ENCODE measurements at places on chromosomes 6 and 20. TPM values are rescaled to one million over a fixed set of nuclear protein-coding genes. Genes with fewer than 3 reads are reported as not detected.

DNA sequence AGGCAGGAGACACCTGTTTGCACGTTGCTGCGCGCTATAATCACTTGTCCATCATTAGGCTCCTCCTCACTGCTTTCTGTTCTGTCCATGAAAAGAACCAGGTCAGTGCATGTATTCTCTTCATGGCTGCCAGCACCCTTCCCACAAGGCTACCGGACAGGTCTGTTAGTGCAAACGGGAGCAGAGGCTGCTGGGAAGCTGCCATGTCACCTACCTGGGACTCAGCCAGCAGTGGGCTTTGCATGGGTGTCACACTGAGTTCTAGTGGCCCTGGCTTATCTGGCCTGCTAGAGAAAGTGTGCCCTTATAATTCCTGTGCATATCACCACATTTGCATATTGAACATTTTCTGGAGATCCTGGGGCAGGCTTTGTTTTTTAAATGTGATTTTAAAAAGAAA is 24.8 kb downstream of the LYRM2 start:
- no peak for DNase-seq
- no peak overlapping the region for H3K27ac ChIP-seq
- H3K4me1 ChIP-seq = no peaks in the 10 kb centered on the region
- no peak overlapping the region for H3K4me3 ChIP-seq

DNA sequence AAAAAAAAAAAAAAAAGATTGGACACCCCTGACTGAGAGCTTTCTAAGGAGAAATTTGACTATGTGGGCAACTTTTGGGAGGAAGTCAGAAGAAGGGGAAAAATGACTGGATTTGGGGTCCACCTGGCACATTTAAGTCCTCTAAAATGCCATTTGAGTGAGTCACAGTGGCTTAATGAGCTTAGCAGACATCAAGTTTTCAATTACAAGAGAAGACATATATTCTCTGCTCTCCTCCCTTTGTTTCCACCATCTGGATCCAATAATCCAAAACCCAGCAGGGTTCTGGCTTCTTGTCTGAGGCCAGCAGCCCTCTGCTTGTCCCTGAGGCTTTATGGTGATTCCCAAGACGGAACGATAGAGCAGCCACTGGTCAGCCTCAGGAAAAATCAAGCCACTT is 6.9 kb downstream of the PI3 start:
- no peaks in the 10 kb centered on the region for H3K27me3 ChIP-seq
- no peak overlapping the region for H3K27ac ChIP-seq
- no peaks in the 10 kb centered on the region for H3K4me1 ChIP-seq

DNA sequence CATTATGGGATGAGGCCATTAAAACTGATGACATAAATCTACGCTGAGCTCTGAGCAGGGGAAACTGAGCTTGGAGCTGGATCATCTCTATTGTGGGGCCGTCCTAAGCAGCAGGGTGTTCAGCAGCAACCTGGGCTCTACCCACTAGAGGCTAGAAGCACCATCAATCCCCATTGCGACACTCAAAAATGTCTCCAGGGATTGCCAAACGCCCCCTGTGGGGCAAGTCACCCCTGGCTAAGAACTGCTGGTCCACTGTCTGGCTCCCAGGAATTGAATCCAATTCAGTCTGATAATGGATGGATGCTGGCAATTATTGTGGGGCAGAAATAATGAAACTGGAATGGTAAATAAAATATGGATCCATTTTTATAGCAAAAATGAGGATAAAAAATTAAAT is 38.2 kb downstream of the PMEPA1 start:
- H3K27ac ChIP-seq = no peak overlapping the region
- peaks cover 19% of the 10 kb centered on the region for H3K4me1 ChIP-seq
- no peaks in the 10 kb centered on the region for H3K27me3 ChIP-seq
- no peak overlapping the region for H3K4me3 ChIP-seq
- peak; percentile 32 for DNase-seq

DNA sequence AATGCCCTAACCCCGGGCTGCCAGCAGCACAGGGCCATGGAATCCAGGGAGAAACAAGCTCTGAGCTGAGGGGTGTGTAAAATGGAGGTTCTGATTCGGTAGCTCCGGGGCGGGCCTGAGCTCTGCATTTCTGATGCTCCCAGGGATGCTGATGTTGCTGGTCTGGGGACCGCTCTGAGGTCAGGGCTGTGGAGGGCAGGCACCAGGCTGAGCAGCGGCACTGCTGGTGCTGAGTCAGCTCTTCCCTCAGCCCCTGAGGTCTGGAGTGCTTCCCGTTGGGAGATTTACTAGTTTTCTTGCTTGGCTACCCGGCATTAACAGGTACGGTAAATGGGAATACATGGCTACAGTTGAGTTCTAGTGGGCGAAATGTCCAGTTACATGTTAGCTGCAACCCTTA is 18.6 kb upstream of the CST3 start:
- H3K36me3 ChIP-seq = no peaks in the 10 kb centered on the region
- peaks cover 19% of the 10 kb centered on the region for H3K4me1 ChIP-seq
- peak overlapping the region; percentile 28 for H3K27ac ChIP-seq
- H3K27me3 ChIP-seq = no peaks in the 10 kb centered on the region
- no peak overlapping the region for H3K4me3 ChIP-seq

DNA sequence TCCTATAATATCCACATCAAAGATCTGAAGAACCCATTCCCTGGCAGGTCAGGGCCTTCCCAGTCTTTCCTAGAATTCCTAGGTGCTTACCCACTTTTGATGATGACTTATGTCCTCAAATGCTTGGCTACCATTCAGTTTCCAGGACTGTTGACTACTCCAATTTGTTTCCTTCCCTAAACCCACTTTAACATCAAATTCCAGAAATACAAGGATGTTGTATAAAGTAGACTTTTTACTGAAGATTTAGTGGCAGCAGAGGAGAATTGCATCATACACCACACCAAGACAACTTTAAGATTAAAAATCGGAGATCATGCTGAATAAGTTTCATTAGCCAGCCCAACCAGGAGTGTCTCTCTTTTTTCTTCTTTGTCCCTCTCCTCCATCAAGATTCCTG is 203.3 kb upstream of the LAMP5 start:
- H3K27me3 ChIP-seq = no peaks in the 10 kb centered on the region
- H3K27ac ChIP-seq = no peak overlapping the region
- H3K4me1 ChIP-seq = no peaks in the 10 kb centered on the region
- no peaks in the 10 kb centered on the region for H3K36me3 ChIP-seq
- H3K4me3 ChIP-seq = no peak overlapping the region

DNA sequence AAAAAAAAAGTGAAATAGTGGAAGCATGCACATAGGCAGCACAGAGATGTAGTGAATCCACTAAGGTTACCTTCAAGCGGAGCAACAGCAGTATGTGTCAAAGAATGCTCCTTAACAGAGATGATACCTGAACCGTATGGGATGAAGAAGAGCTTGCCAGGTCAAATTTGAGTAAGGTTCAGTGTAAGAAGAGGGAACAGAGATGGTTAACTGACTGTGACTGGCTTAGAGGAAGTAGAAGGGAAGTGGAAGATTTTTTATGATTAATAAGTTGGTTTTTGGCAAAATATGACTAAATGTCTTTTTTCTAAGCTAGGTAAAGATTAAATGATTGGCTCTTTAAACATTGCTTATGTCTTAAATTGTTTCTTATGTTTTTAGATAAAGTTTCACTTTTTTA is 52.6 kb upstream of the C20orf144 start:
- no peak overlapping the region for H3K27ac ChIP-seq
- H3K4me1 ChIP-seq = no peaks in the 10 kb centered on the region
- H3K27me3 ChIP-seq = no peaks in the 10 kb centered on the region
- H3K36me3 ChIP-seq = peaks cover 51% of the 10 kb centered on the region
- H3K4me3 ChIP-seq = no peak overlapping the region

- DNase-seq = no peak
- no peak overlapping the region for H3K4me3 ChIP-seq
- peaks cover 13% of the 10 kb centered on the region for H3K4me1 ChIP-seq
- no peaks in the 10 kb centered on the region for H3K36me3 ChIP-seq
- no peak overlapping the region for H3K27ac ChIP-seq
- no peaks in the 10 kb centered on the region for H3K27me3 ChIP-seq
Observed at GRCh38 chr20:5524896-5525295, 208.1 kb upstream of the PROKR2 start.

DNA sequence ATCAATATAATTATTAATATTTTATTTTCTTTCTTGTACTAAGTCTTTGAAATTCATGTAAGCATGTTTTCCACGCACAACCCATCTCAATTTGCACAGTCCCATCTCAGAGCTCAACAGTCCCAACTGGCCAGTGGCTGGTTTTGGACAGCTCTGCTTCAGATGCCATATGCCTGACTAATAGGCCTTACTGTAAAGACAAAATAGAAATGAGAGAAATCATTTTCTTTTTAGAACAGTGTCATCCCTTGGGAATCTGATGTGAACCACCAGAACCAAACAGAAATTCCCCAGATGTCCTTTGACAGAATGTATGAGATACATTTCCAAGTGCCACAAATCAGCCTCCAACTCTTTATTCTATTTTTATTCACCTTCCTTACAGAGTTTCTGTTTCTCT is 338.9 kb downstream of the ESR1 start:
- no peaks in the 10 kb centered on the region for H3K27me3 ChIP-seq
- no peak overlapping the region for H3K4me3 ChIP-seq
- DNase-seq = no peak
- no peaks in the 10 kb centered on the region for H3K4me1 ChIP-seq
- peaks cover 76% of the 10 kb centered on the region for H3K36me3 ChIP-seq

GRCh38 chr20:3797226-3797545 is 1.1 kb downstream of the CDC25B start:
- H3K4me1 ChIP-seq = peaks cover 72% of the 10 kb centered on the region
- peak overlapping the region; percentile 81 for H3K4me3 ChIP-seq
- H3K36me3 ChIP-seq = peaks cover 26% of the 10 kb centered on the region
- DNase-seq = no peak

DNA sequence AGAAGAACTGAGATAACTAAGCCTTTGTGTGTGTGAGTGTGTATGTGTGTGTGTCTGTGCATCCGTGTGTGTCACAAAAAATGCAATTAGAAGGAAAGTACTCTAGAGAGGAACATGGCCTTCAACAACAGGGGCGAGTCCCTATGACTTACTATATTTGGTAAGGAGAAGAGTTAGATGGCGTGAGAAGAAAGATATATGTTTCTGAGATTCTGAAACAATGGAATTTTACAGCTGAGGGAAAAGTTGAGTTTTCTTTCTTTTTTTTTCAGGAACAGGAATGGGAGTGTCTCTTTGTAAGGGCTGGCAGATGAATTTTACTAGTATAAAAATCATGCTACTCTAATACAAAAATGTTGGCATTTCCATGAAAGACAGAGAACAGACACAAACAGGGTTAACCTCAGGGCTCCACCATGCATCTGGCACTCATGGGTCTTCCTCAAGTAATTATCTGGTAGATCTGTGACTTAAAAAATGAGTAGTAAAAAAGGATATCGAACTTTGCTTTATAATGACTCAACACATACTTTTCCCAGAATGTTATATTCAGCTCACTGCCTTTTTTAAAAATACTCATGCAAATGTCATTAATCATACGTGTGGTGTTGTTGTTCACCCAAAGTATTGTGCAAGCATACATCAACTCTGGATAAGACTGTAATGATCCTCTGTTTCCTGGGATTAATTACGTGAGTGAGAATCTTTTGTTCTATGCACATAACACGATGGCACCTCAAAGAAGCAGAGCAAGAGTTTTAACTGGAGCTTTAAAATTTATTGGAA is 12.8 kb upstream of the SASH1 start:
- DNase-seq = no peak
- no peak overlapping the region for H3K4me3 ChIP-seq
- H3K4me1 ChIP-seq = peaks cover 9% of the 10 kb centered on the region
- H3K36me3 ChIP-seq = no peaks in the 10 kb centered on the region
- H3K27ac ChIP-seq = no peak overlapping the region
- H3K27me3 ChIP-seq = no peaks in the 10 kb centered on the region

DNA sequence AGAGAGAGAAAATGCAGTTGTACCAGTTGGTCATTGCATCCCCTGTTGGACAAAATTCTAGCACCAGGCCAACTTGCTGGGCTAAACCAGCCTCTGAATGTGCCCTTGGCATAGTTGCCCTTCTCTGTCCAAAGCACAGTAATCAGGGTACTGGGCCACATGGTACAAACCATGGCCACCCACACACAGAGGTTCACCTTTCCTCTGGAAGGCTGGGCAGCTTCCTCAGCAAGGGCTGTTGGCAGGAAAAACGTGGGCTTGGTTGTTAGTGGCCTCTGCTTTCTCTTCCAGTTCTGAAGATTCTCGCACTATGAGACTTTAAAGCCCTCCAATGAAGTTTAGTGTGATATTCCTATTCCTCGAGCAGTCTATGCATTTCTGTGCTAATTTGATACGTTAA is 706 bp downstream of the DDO start:
- peaks cover 10% of the 10 kb centered on the region for H3K4me1 ChIP-seq
- H3K27ac ChIP-seq = peak overlapping the region; percentile 65
- peak overlapping the region; percentile 49 for H3K4me3 ChIP-seq
- no peaks in the 10 kb centered on the region for H3K36me3 ChIP-seq
- no peak for DNase-seq

- DNase-seq = no peak
- no peak overlapping the region for H3K27ac ChIP-seq
- H3K4me1 ChIP-seq = no peaks in the 10 kb centered on the region
- H3K4me3 ChIP-seq = no peak overlapping the region
Observed at GRCh38 chr20:47070176-47070575, 175.5 kb downstream of the EYA2 start.

- no peaks in the 10 kb centered on the region for H3K4me1 ChIP-seq
- no peak overlapping the region for H3K27ac ChIP-seq
- no peak for DNase-seq
Observed at GRCh38 chr6:12804952-12805645, 88.5 kb downstream of the PHACTR1 start.

DNA sequence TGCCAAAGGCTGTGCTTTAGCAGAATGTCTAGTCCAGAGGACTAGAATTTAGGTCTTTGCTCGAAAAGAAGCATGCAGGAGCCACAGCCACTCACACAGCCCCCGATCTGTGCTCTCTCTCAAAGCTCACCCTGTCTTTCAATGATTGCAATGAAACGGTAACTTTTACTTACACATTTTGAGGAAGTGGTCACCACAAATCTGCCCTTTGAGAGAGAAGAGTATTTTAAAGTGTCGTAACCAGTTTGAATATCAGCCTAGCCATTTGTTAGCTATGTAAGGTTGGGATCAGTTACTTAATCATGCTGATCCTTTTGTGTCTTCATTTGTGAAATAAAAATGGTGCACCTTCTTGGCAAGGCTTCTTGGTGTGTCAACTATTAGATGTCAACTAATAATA is 209.0 kb downstream of the TFAP2A start:
- no peak for DNase-seq
- no peaks in the 10 kb centered on the region for H3K4me1 ChIP-seq
- H3K4me3 ChIP-seq = no peak overlapping the region

GRCh38 chr20:297098-297924 is at the start of gene ZCCHC3:
Gene ZCCHC3 (plus strand): TSS chr20:297570. CDS start chr20:297587, 17 bp downstream.
- peak within 1 kb of the TSS; percentile 100 for H3K27ac ChIP-seq
- no peaks in the 10 kb centered on the region for H3K27me3 ChIP-seq
- H3K4me3 ChIP-seq = peak within 1 kb of the TSS; percentile 79

Gene FNDC11
- total RNA-seq = 0.55 TPM

Gene EYS
- total RNA-seq = 0.24 TPM

Gene HLA-DPB1
- total RNA-seq = 697 TPM

Gene BNIP5
- total RNA-seq = 0.10 TPM

Gene MRPS26
- total RNA-seq = 36.7 TPM

Gene FITM2
- total RNA-seq = 8.8 TPM

Gene HLA-DOA
- total RNA-seq = 42.6 TPM

Gene LEMD2
- total RNA-seq = 58.0 TPM

Gene TRIM10
- not detected for total RNA-seq

Gene TGM3
- total RNA-seq = 0.33 TPM

Data from upper lobe of left lung (tissue), 6 donors.